CD4-positive, CD25-positive, alpha-beta regulatory T cell (primary cell): ENCODE measurements at places on chromosomes 7 and 10. TPM values are rescaled to one million over a fixed set of nuclear protein-coding genes. Genes with fewer than 3 reads are reported as not detected.

Gene HOXA3
- not detected for polyA plus RNA-seq

Gene ADCY1
- polyA plus RNA-seq: not detected

Gene FOXL3
- polyA plus RNA-seq: not detected

Gene EIF3B
- 85.5 TPM for polyA plus RNA-seq

Gene ELFN1
- not detected for polyA plus RNA-seq

Gene VIM
- 556 TPM for polyA plus RNA-seq

Gene GPR15LG
- not detected for polyA plus RNA-seq

Gene RBP4
- polyA plus RNA-seq: not detected

Gene DLX6
- not detected for polyA plus RNA-seq

Gene TRIM24
- polyA plus RNA-seq: 7.8 TPM

Gene SLC26A4
- not detected for polyA plus RNA-seq

Gene ALKBH4
- 18.4 TPM for polyA plus RNA-seq

Gene CRHR2
- not detected for polyA plus RNA-seq

Gene PLAC9
- 0.33 TPM for polyA plus RNA-seq

Gene ADAM12
- polyA plus RNA-seq: 3.0 TPM

Gene ASZ1
- not detected for polyA plus RNA-seq

Gene CFAP46
- polyA plus RNA-seq: not detected

Gene PIP
- polyA plus RNA-seq: not detected

Gene RBM17
- polyA plus RNA-seq: 64.5 TPM

Gene WIPF3
- not detected for polyA plus RNA-seq

Gene NPSR1
- not detected for polyA plus RNA-seq

Gene AGBL3
- polyA plus RNA-seq: not detected

Gene H2BK1
- not detected for polyA plus RNA-seq
